ENCODE measurements at places on chromosomes 3 and 15.

- no peak for DNase-seq
Observed at GRCh38 chr15:56817321-56818080, 84.2 kb upstream of the ZNF280D start.

- no peak for DNase-seq
Observed at GRCh38 chr3:87462228-87462627, 185.8 kb upstream of the POU1F1 start.

DNA sequence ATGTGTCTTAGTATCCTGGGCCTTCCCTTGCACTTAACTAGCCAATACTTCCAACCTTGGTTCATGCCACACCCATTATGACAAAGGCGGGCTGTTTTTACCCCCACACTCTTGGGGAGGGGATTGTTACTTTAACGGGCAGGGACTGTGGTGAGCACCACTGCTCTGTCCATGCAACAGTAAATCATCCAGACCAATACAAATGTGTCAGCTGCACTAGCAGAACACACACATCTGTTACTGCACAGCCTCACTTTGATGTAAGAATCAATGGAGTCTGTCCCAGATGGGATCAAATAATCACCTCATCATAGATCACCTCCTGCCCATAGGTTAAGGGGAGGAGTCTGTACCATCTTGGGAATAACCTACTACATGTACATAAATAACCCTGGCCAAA, 58.1 kb downstream of the NPAP1 start:
- DNase-seq = no peak

DNA sequence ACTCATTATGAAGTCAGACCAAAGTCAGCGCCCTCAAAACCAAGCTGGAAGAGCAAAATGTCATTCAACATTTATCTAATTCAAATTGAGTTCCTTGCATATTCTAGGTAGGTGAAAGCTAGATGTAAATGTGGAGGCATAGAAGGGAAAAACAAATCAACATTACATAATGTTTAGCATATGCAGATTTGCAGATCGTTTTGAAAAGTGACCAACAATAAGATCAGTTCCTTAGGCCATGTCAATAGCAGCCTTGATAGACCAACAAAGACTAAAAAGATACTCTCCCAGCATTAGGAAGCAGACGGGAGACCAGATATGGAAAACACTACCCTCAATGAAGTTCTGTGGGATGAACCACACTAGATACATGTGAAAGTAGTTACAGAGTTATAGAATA, 83.0 kb downstream of the PLD1 start:
- DNase-seq = no peak

GRCh38 chr3:143856252-143856970, 8.1 kb upstream of the SLC9A9 start:
- no peak for DNase-seq

- DNase-seq = no peak
Observed at GRCh38 chr3:193732391-193732790, 139.4 kb downstream of the OPA1 start.

- DNase-seq = no peak
Observed at GRCh38 chr3:122826278-122826677, 31.4 kb downstream of the SLC49A4 start.

DNA sequence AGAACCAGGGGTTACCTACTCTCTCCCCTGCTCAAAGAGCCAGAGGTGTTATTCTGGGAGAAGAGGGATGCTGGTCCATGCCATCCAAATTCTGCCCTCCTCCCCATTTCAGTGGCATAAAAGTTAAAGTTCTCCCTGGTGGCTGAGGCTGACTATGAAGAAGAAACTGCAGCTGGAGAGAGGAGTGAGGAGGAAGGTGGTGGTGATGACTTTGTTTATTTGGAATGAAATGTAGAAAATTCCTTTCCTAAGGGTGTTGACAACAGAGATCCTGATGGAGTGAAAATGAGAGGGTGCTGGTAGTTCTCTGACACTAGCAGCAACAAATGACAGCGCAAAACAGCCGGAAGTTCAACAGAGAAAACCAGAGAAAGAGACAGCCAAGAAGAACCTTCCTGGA, 100.4 kb downstream of the PCCB start:
- no peak for DNase-seq

DNA sequence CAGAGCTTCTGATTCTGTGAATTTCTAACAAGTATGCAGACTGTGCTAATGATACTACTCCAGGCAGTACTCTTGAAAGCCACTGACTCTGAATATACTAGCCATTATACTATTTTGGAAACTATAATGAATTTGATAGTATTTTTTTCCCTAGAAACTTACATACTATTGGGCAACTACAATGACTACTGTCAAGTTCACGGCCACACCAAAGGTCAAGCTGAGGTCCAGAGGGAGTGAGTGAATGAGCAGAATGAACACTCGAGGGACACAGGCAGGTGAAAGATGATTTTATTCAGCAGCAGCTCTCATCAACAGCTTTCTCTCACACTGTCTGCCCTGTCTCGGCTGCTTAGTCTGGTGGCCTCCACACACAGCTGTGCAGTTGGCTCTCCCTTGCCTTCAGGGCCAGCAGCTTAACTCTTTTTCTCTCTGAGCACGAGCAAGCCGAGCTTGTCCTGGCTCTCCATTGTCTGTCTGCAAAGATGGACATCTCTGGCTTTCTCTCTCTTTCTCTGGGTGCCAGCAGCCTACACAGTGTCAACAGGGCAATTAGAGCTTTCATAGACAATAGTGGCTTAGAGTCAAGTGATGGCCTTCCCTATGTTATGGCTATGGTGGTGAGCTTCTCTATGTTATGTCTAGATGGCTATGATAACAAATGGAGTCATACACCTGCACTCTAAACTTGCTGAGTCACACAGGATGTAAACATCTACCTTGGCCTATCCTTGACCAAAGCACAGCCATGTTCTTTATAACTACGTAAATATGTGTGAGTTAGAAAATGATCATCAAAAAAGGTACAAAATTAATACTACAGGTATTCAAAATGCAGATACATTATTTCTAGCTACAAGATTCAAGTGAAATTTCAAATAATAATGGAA, 362.4 kb downstream of the CGGBP1 start:
- no peak for DNase-seq

DNA sequence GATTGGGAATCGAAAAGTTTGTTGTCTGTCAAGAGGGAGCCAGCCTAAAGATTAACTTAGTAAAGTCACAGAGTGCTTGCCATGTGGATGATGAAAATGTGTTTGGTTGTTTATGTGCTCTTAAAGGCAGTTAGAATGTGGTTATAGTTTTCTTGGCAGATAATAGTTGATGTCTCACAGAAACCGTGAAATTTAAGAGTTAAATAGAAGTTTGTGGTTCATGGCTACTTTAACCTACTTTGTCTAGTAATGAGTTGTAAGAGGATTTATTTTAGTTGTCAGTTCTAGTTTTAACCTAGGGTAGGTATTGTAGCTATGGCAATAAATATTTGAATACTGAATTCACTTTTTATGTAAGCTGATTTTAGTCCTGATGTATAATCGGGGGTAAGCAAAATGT, 36.4 kb upstream of the EIF3J start:
- DNase-seq = no peak

- DNase-seq = no peak
Observed at GRCh38 chr15:26929588-26929987, 41.4 kb upstream of the GABRG3 start.

DNA sequence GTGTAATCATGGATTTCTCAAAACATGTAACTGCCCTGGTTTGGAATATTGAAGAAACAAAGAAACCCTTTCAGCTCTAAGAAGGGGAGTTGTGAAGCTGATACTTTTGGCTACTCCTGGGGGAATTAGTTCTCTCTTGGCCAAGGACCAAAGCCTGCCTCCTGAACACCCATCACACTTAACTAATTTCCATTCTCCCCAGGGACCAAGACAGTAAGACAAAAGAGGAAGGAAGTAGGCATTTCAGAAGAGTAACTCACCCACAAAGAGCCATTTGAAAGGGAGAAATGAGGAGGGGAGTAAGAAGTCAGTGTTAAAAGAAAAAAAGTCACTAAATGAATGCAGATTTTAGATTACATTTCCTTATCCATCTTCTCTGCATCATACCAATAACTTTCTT, 328.0 kb upstream of the SOX2 start:
- DNase-seq = no peak

GRCh38 chr3:98733053-98733811, 29.9 kb upstream of the ST3GAL6 start:
- no peak for DNase-seq

DNA sequence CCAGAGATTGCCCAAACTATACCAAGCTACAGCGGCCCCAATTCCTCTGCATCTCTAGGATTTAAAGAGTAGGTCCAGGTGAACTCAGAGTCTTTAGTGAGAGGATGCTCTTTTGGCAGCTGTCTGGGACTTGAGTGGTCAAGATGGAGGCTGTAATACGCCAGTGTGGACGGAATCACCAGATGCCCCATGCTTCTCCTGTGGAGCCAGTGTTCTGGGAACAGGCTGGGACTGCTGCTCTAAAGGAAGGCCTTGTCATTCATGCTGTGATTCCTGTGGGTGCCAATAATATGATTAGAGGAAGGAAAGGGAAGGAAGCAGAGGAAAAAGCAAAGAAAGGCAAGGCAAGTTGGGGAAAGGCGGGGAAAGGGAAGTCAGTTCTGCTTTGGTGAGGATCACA, 17.4 kb upstream of the NOX5 start:
- no peak for DNase-seq

DNA sequence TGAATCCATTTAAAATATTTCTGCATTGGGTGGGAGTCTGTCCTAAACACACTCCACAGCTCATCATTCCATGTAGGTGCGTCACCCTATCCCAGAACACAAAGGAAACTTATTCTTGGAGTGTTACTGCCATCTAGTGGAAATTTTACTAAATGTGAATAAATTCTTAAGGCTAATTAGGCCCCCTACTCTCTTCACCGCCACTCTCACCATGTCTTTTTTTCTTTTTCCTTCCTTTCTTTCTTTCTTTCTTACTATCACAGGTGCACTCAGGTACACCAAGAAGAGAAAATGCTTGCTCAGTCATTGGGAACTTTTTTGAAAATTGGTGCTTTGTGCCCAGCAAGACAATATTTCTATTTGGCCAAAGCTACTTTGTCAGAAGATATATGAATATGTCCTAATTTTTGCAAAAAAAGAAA, 26.4 kb upstream of the ATP8B4 start:
- peak; percentile 9 for DNase-seq

- no peak for DNase-seq
Observed at GRCh38 chr3:141302364-141303141, 65.8 kb upstream of the ZBTB38 start.

GRCh38 chr3:152843955-152844354, 9.0 kb downstream of the P2RY1 start:
- no peak for DNase-seq

GRCh38 chr3:156353563-156353962, 201.4 kb downstream of the SSR3 start:
- DNase-seq = no peak

- DNase-seq = no peak
Observed at GRCh38 chr3:61682671-61683548, 121.5 kb downstream of the PTPRG start.

GRCh38 chr3:111781561-111782446, 77.3 kb upstream of the PHLDB2 start:
- DNase-seq = no peak

DNA sequence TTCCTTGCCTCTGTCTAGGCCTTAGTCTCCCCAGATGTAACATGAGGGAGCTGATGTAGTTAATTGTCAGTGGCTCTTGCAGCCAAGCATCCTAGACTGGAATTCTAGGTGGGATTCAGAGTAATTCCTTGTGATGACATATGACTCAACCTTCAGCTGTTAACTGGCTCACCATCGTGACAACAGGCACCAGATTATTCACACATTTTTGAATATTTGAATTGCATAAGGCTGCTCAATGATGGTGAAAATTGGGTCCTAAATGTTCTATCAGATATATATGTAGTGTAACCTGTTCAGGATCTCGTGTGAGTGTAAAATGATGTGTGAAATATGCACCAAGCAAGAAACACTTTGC, 405.1 kb downstream of the LPP start:
- DNase-seq = no peak

DNA sequence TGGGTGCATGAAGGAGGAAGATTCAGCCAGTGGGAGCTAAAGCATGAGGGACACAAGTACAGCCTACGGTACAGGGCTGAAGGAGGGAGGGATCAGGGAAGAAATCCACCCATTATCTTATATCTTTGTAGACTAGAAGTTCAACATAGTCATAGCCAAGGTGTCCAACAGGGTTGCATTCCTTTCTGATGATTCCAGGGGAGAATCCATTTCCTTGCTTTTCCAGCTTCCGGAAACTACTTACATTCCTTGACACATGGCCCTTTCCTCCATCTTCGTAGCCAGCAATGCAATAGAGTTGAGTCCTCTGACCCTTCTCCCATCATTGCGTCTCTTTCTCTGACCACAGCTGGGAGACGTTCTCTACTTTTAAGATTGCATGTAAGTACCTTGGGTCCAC, 471.0 kb upstream of the SEMA6D start:
- DNase-seq = no peak

DNA sequence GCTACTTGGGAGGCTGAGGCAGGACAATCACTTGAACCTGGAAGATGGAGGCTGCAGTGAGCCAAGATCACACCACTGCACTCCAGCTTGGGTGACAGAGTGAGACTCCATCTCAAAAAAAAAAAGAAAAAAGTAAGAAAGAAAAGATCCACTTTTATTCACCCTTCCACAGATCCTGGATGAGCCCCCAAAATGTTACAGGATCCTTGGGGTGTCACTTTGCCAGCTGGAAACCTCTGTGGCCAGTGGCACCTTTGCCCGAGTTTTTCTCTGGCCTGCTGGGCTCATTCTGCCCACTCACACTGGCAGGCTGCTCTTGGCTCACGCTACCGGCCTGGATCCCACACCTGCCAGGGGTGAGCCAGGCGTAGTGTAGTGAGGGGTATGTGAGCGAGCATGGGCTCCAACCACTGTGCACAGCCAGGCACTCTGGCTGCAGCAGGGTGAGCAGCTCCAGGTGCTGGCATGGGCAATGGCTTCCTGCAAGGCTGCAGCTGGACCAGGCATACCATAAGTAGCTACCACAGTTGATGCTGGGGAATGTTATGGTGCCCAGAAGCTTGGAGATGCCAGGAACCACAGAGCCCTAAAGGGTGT, 57.8 kb upstream of the C15orf39 start:
- DNase-seq = no peak

DNA sequence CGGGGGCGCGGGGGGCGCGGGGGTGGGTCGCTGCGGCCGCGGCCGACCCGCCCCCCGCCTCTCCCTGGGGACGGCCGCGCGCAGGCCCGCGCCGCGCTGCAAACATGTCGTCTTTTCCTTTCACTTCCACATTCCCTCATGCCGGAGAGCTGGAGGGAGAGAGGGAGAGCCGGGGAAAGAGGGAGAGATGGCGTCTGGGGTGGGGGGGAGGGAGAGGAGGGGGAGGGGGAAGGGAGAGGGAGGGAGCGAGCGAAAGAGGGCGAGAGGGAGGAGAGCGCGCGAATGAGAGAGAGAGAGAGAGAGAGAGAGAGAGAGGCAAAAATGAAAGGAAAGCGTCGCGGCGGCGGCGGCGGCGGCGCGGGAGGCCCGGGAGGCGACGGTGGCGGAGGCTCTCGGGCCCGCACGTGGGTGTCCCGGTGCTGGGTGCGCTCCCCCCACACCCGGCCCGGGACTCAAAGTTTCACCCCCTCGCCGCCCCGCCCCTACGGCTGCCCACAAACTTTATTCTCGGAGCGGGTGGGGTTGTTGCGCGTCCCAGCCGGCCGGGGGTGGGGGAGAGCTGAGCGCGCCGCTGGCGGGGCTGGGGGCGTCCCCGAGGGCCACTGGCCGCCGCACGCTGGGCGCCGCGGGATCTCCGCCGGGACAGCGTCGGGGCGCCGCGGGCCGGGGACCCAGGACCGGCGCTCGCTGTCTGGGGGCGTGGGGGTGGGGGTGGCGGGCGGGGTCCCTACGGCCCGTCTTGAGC, 731 bp downstream of the ZNF710 start:
- DNase-seq = peak; percentile 69

Data from central memory CD4-positive, alpha-beta T cell (primary cell).